ENCODE measurements at places on chromosomes 7 and 10.

GRCh38 chr7:50189371-50189770, 96.3 kb upstream of the ZPBP start:
- DNase-seq = no peak

DNA sequence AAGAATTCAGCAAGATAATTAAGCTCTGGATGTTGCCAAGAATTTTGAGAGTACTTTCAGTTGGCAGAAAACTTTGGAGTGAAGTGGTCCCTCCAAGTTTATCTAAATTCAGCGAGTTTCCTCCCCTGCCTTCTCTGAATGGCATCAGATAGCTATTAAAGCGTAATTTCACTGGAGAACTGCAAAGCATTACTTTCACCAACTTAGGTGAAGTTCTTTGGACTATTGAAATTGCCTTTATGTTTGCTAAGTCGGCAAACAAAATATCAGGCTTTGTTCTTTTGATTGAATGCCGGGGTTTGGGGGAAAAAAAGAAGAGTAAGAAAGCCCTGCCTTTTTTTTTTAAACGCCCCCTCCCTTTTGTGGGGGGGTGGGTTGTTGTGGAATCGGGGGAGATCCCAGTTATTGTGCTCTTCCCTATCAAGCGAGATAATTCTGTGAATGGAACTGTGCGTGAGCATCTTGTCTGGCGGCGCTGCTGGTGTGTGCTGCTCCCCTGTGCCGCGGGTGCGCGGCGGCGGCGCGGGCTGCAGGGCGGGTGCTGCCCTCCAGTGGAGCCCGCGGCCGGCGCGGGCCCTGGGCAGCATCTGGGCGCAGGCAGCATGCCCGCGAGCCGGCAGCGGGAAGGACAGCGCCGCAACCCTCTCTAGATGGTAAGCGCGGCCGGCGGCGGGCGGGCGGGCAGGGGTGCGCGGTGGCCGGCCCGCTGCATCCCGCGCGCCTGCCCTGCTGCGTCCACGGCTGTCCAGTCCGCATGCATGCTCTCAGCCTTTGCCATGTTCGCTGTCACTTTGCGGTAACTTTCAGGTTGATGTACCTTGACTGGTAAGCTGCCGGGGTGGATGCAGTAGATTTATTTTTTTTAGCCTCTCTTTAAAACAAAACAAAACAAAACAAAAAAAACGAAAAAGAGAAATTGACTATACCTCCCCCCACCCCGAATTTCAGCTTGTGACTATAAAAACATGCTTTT, 176.5 kb downstream of the TCF7L2 start:
- DNase-seq = peak; percentile 22

DNA sequence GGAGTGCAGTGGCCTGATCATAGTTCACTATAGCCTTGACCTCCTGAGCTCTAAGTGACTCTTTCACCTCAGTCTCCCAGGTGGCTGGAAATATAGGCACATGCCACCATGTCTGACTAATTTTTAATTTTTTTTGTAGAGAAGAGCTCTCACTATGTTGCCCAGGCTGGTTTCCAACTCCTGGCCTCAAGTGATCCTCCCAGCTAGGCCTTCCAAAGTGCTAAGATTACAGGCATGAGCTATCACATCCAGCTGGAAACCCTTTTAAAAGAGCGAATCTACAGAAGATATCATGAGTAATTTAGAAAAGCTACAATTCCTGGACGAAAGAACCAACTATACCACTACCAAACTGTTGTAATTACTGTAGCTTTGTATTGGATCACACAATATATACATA, 394.4 kb upstream of the AUTS2 start:
- no peak for DNase-seq

- DNase-seq = no peak
Observed at GRCh38 chr7:16945372-16945771, 63.6 kb upstream of the AGR3 start.

DNA sequence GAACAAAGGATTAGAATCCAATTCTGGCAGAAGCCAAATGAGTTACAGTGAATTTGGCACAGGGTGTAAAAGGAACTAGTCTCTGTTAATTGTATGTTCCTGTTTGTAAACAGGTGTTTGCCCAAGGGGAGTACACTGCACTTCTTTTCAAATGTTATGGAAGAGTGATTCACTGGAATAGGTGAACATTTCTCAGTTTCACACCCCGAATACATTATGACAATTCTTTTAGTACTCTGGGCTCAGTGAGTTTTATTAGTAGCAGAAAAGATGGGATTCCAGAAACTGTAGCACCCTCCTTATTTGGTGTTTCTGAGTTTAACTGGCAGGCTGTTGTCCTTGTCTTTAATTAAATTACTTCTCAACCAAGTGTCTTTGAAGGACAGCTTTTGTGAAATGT, 329.2 kb downstream of the BBS9 start:
- DNase-seq = no peak

DNA sequence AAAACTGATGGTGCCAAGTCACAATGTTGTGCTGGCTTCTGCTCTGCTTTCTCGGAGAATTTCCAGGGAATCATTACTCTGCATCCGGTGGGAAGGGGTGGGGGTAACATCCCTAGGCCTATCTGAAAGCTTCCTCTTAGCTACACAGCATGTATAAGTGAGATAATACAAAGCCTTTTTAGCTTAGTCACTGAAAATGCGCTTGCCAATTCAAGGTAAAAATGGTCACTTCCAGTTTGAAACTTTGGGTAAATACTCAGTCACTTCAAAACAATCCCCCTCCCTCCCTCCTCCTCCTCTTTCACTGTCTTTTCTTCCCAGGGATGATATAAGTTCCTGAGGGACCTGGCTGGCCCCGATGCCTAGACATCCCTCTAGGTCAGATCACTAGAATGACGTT, 57.3 kb upstream of the APBB1IP start:
- no peak for DNase-seq

- no peak for DNase-seq
Observed at GRCh38 chr10:102743078-102743587, 615 bp upstream of the WBP1L start.

- no peak for DNase-seq
Observed at GRCh38 chr7:75738604-75738974, at the start of gene HIP1. TSS of gene HIP1 (minus strand) at chr7:75738941. CDS start at chr7:75738920, 21 bp downstream.

- no peak for DNase-seq
Observed at GRCh38 chr10:124830445-124830844, 28.8 kb downstream of the ABRAXAS2 start.

DNA sequence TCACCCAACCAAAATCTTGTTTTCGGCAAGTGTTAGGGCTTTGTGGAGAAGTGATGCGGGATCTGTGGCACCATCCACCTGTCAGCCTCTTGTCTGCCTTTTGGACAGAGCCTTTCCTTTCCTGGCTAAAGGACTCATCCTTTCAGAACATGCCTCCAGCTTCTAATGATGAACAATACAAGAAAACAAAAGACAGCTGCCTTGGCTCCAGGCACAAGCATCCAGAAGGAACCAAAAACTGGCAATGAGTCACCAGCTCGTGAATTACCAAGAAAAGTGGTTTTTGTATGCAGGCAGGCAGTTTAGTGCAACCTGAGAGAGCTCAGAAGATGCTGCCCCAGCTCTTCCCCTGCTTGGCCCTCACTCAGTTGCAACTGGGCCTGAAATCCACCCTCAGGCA, 84.6 kb upstream of the NAMPT start:
- no peak for DNase-seq

DNA sequence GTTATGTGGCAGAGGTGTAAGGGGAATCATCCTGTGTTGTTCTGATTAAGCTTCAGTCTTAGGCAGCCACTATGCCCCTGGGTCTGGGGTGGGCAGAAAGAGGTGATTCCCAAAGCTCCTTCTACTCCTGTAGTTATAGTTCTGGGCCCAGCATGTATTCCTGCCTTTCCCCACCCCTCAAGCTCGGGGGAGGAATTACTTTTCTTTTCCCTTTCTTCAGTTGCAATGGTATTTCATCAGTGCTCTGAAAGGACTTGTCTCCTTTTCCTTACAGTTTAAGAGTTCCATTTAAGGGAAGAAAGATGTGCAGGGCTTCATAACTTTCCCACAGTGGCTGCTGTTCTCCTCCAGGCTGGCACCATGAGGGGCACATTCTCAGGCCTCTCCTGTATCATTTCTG, 94.2 kb downstream of the MTPAP start:
- no peak for DNase-seq

- DNase-seq = no peak
Observed at GRCh38 chr7:130853503-130854279, 119.7 kb upstream of the KLF14 start.

GRCh38 chr10:124990671-124991625, 49.0 kb downstream of the ZRANB1 start:
- no peak for DNase-seq

- no peak for DNase-seq
Observed at GRCh38 chr10:19107406-19107805, 58.8 kb downstream of the MALRD1 start.

- no peak for DNase-seq
Observed at GRCh38 chr10:78905015-78905956, 163.5 kb upstream of the ZMIZ1 start.

- DNase-seq = no peak
Observed at GRCh38 chr7:133572843-133573242, 320.0 kb downstream of the EXOC4 start.

DNA sequence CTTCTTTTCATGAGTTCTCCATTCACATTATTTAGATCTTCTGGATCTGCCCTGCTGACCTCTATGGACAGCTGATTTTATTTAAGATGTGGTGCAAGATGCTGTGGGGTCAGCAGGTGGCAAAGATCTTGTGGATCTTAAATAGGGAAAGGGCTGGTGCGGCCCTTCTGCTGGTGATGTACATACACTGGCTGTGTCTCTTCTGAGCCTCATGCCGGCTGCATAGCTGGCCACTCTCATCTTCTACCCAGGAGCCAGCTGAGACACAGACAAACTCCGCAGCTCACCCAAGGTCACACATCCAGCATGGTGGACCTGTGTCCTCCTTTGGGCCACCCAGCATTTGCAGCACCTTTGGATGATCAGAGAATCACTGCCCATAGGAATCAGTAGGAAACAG, 9.7 kb downstream of the RBP3 start:
- DNase-seq = no peak

- no peak for DNase-seq
Observed at GRCh38 chr10:14326581-14326980, 4.1 kb downstream of the FRMD4A start.

- DNase-seq = no peak
Observed at GRCh38 chr7:46557295-46557711, 636.2 kb upstream of the IGFBP3 start.

- DNase-seq = no peak
Observed at GRCh38 chr10:102519246-102519825, 15.6 kb downstream of the SUFU start.

DNA sequence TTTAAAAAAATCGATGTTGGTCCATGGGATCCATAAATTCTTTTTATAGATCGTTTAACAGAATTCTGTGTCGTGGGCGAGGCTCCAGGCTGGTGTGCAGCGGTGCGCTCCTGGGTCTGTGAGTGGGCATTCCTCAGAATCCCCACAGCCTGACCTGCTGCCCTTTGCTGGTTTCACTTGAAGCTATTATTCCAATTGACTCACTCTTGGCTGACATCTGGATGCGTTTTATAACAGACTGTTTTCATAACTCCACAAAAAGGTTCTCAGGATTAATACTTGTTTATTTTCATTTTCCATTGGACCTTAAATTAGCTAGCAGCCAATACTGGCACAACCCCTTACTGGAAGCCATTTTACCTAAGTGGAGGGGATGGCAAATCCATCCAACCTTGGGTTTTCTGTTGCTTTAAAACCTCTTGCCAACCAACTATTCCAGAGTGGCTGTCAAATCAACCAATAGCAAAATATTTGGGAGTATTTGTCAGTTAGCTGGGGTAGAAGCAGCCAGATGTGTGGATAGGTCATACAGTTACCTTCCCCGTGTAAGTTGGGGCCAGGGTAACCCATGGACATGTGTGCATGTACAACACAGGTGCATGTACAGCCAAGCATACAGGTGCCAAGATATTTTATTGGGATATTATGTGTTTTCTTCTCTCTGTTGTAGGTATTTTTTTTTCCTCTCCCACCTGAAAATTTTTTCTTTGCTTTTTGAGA, 160.7 kb upstream of the ZNF32 start:
- DNase-seq = no peak

GRCh38 chr10:47322300-47323061, at the start of gene GDF2:
TSS of gene GDF2 (plus strand) at chr10:47322454. CDS start at chr10:47322669, 215 bp downstream.
- no peak for DNase-seq

- DNase-seq = no peak
Observed at GRCh38 chr7:108326938-108327337, 129.3 kb downstream of the NRCAM start.

DNA sequence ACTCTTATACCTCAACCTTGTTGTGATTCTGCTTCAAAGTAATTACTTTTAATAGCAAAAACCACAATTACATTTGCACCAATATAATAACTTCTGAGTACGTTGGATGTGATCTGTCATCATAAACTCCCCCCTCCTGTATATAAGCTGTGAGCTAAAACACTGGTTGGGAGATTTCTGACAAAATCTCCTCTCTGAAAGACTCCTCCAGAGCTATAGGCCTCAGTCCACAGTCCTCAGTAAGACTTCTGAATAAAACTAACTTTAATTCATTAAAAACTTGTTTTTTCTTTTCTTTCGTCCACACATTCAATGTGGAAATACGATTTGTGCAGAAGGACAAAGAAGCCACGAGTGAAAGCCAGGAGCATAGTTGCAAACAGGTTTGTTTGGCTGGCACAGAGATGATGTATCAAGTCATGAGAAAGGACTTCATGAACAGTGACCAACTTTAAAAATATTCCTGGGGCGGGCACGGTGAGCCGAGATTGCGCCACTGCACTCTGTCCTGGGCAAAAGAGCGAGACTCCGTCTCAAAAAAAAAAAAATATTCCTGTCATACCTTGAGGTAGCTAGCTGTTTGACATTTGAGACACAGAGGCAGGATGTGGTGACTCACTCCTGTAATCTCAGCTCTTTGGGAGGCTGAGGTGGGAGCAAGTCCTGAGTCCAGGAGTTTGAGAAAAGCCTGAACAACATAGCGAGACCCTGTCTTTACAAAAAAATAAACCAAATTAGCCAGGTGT, 91.1 kb upstream of the ARHGAP21 start:
- no peak for DNase-seq

- DNase-seq = no peak
Observed at GRCh38 chr10:16779384-16779915, 37.8 kb downstream of the RSU1 start.

GRCh38 chr10:31769564-31769963, 159.1 kb downstream of the ARHGAP12 start:
- no peak for DNase-seq

- no peak for DNase-seq
Observed at GRCh38 chr10:43965918-43966570, 317.4 kb upstream of the ZNF32 start.

- DNase-seq = no peak
Observed at GRCh38 chr7:112550468-112551060, 69.8 kb downstream of the LSMEM1 start.

GRCh38 chr10:99834410-99834809, 52.0 kb downstream of the ABCC2 start:
- no peak for DNase-seq

GRCh38 chr10:96341219-96342182, 17.3 kb downstream of the OPALIN start:
- DNase-seq = no peak
